NCI-H460 (cell line): ENCODE measurements at places on chromosomes 2 and 18. TPM values are rescaled to one million over a fixed set of nuclear protein-coding genes. Genes with fewer than 3 reads are reported as not detected.
A peak's percentile ranks its signal among the peaks of the same experiment; 100 is the strongest.

The PPIL3 gene
- total RNA-seq: 86.8 and 102 TPM in 2 replicates

The PHOSPHO2 gene
- total RNA-seq: 3.8 and 5.5 TPM in 2 replicates

GRCh38 chr2:128360711-128361110 is 42.0 kb upstream of the HS6ST1 start:
- no peak for DNase-seq

- DNase-seq: peak; percentile 52
These were observed 1.5 kb downstream of the PXDN start for GRCh38 chr2:1742681-1743395.

DNA sequence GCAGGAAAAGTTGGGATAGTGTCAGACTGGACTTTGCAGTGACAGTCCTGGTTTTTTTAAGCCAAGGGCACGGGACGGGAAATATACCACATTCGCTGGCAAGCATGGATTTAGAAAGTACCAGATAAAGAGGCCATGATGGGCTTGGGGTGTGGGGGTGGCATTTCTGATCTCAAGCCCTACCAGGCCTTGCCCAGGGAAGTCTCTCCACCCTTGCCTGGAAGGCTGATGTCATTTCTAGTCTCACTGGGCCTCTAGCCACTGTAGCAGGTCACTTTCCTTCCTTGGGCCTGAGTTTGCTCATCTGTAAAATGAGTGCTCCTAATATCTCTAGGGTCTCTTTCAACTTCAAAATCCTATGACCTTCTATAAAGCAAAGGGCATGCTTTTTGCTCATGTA is 1.8 kb downstream of the ZBTB7C start:
- DNase-seq: no peak
